ENCODE measurements at places on chromosomes 2 and 18.

GRCh38 chr2:6787376-6787775, 78.3 kb downstream of the CMPK2 start:
- no peak for DNase-seq

DNA sequence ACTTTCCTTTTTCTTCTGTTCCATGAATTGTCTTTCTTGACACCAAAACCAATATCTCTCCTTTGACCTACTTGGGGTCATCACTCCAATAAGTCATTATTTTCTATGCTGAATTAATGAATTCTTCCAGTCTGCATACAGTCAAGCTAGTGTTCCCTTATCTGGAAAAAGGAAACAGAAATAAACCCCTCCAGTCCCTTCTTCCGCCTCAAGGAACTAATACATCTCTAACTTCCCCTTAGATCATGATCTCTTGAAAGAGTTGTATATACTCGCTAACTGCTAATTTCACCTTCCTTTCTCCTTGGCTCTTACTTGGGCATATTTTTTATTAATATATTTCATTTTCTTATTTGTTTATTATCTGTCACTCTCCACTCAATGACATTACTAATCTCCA, 7.3 kb upstream of the ARHGAP15 start:
- no peak for DNase-seq

DNA sequence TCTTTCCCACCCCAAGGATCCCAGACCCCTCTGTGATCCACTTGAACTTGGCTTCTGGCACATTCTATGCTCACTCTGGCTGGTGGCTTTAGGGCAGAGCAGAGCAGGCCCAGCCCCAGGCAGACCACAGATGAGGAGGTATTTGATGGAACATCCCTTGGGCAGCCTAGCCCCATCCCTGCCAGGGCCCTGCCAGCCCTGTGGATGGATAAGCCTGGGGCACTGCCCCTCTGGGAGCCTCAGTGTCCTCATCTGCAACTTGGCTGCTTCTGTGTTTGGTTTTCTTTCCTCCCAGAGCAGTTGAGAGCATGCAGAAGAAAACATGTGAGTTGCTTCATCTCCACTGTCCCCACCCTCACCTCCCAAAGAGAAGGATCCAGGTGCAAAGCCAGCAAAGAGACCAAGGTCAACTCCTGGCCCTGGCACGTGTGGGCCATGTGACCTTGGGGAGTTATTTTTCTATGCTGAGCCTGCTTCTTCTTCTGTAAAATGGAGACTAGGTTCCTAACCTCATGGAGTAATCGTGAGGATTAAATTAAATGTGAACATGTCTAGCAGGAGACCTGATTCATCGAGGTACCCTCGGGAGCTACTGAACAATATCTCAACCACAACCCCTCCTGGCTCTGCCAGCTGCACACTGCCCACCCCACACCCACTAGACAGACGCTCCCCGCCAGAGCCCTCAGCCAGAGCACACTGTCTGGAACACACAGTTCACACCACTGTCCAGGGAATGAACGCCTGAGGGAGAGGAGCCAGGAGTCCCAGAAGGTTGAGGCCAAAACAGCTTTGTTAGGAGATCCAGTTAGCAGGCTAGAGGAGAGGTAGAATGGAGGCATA, 14.6 kb upstream of the TNS1 start:
- DNase-seq: no peak

- no peak for DNase-seq
Measured at GRCh38 chr18:8091035-8091434, 518.2 kb upstream of the RAB12 start.

DNA sequence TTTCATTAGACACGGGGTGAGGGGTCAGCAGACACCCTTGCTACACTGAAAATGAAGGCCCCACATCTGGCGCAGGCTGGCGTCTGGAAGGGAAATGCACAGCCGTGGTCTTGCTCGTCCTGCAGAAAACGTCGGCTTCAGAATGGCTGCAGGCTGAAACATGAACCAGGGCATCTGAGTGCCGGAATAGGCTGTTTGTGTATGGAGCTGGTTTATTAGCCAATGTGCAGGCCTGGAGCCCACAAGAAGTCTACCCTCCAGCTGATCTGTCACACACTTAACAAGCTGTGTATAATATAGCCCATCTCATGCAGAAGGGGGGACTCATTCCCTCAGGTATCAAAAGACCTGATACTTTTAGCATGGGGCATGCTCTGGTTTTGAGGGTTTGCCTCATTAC, 153.4 kb upstream of the SOX11 start:
- no peak for DNase-seq

- peak; percentile 36 for DNase-seq
Measured at GRCh38 chr18:44729631-44730101, 49.0 kb downstream of the SETBP1 start.
